HuH-7 (cell line): ENCODE measurements at places on chromosomes 5 and 9.

DNA sequence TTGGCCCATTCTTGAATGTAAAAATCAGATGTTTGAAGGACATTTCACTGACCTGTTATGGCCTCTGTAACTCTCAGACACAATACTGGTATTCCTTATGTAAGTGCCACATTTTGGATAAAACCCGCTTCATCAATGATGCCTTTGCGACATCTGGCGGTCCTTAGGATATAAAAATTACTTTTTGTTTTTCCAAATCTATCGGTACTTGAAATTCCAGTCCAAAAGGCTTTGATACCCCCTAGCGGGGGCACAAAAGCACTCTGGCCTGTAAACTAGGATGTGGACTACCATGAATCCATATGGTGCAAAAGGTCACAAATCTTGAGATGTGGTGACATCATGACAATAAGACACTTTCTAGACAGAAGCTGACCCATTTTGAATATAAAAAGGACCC, 291.8 kb downstream of the KIAA0825 start:
- DNase-seq, result no peak

- DNase-seq, result peak; percentile 30
These were observed 19.7 kb upstream of the OR2K2 start for GRCh38 chr9:111349766-111350165.

GRCh38 chr5:145856285-145856818, 16.5 kb downstream of the GRXCR2 start:
- DNase-seq, result no peak

- no peak for DNase-seq
These were observed 54.1 kb downstream of the TRIM32 start for GRCh38 chr9:116741086-116741740.

DNA sequence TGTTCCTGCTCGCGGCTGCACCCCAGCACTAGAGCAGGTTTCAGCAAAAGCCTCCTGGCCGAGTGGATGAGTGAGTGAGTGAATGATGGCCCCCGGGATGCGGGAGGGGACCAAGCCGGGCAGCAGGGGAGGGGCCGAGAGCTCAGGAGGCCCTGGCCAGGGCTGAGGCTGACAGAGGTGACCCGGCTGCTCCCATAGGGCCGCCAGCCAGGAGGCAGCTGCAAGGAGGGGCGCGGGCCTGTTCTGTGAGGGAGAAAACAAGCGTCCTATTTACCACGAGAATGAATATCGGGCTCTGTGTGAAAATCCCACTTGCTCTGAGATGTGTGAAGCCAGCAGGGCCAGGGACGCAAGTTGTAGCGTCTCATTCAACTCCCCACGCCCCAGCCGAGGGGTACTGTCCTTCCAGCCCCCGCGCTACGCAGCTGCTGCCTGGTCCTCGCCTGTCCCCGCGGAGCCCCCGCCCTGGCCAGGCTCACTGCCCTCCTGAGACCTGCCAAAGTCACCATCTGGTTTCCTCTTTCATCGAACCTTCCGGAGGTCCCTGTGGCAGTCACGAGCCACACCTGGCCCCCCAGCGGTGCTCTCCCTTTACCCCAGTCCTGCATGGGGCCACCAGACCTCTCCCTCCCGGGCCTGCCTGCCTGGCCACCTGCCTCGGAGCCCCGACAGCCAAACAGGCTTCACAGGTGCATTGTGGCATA, 38.8 kb downstream of the RASGEF1C start:
- DNase-seq, result no peak

DNA sequence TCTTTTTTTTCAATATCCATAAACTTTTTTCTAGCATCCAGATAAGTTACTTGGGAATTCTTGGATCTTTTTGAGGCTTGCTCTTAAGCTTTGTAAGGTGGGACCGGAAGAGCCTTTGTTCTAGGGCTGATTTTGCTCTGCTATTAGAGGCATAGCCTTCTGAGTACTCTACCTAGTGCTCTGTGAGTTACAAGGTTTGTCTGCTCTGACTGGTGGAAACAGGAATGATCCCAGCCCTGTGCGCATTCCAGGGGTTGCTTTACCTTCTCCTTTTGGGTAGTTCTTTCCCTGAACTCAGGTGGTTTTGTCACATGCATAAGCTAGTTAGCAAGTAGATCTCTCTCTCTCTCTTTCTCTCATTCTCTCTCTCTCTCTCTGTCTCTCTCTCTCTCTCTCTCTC, 180.8 kb upstream of the PCSK5 start:
- DNase-seq, result no peak

DNA sequence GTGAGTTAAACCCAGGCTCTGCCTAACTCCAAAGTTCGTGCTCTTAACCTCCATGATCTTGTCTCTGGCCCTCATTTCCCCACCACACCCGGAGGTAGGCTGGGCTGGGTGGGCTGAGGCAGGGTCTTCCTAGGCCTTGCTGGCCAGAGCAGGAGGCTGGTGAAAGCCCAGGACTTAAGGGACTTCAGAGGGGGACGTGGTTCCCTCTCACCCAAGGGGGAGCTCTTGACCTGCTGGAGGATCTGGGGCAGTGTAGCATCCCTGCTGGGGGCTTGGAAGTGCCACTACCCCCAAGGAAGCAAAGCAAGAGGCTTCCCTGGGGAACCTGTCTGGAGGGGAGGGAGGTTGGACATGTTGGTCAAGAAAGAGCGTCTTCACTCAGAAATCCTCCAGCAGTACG, 14.7 kb downstream of the PITX1 start:
- DNase-seq, result no peak

GRCh38 chr9:126859111-126859510, 1.3 kb upstream of the ZBTB34 start:
- no peak for DNase-seq

GRCh38 chr9:82706786-82707185, 356.2 kb downstream of the RASEF start:
- no peak for DNase-seq

- peak; percentile 93 for DNase-seq
These were observed 9.6 kb downstream of the PCYOX1L start for GRCh38 chr5:149367249-149367971.

DNA sequence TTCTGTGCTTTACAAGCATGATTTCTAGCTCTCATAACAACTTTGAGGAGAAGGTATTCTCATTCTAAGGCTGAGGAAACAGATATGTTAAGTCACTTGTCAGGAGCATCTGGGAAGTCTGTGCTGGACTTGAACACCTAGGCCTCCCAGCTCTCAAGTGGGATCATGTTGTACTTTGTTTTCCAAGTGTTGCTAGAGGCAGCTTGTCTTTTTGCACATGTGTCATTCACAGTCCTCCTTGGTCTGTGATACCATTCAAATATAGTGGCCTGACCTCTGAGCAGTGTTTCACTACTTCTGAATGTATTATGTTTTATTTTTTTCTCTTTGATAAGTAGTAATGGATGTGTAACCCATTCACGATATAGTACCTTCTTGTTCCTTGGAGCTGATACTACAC, 21.2 kb downstream of the ZSWIM6 start:
- DNase-seq, result no peak

GRCh38 chr5:43702293-43702692, 99.3 kb downstream of the NNT start:
- DNase-seq, result no peak

- no peak for DNase-seq
These were observed 252.9 kb downstream of the MAT2B start for GRCh38 chr5:163758283-163758711.

DNA sequence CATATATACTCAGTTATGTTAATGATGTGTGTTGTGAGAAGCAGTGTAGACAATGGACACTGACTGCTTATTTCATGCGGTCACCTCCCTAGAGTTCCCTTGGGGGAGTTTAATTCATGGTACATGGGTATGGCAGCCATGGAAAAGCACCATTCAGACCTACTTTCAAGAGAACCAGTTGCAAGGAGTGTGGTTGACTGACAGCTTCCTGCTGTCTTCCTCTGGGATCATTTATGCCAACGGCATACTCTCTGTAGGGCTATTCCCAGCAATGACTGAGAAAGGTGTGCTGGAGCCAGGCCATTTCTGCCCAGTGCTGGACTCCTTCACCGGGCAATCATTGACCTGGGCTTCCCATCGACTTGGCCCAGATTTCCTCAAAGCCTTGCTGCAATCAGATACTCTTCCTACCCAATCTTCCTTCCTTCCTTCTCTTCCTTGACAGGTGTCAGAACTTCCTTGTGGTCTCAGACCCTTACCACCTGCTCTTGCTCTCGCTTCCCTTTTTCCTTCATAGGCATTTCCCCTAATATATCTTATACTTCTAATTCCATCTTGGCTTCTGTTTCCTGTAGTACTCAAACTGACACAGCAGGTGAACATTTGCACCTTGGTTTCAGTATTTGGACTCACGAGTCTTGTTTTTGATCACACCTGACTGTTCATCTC, 3.4 kb upstream of the CLINT1 start:
- DNase-seq, result no peak

DNA sequence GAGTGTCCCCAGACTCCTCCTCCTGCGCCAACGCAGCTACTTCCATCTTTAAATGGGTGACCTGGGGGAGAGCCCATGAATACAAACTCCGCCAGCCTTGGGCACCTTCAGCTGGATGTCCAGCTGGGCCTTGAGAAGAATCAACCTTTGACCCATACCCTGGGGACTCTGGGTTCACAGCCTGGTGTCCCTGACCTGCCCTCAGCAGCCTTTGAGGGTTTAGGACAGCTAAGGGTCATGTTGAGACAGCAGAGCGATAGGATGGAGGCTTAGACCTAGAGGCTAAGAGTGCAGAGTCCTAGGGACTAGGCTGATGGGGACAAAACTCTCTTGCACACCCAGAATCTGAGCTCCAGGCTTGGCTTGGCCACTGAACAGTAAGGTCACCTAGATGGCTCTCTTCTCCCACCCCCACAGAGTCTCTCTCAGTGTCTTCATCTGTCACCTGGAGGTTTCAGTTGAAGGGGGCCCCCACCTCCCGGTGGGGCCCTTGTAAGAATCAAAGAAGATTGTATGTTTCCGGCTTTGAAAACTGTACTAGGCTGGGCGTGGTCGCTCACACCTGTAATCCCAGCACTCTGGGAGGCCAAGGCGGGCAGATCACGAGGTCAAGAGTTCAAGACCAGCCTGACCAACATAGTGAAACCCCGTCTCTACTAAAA, 6.7 kb upstream of the AQP3 start:
- no peak for DNase-seq

DNA sequence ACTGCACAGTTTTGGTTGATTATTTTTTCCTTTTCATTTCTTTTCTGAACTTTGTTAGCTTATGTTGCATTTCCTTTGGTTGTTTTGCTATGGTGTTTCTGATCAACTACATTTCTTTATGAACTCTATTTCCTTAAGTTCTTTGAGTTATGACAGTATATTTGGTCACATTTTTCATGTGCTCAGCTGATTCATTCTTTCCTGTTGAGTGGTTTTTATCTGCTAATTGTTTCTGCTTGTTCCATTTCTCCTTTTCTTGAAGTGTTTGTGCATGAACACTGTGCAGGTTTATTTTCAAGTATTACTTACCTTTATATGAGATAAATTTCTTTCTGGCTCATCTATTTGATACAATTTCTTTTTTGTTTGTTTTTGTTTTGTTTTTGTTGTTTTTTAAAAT, 50.9 kb upstream of the MACIR start:
- no peak for DNase-seq

GRCh38 chr5:14617441-14617840, 35.8 kb downstream of the OTULINL start:
- DNase-seq, result no peak

GRCh38 chr9:83708515-83709158, 879 bp upstream of the UBQLN1 start:
- peak; percentile 60 for DNase-seq

GRCh38 chr5:113682497-113683136, 169.1 kb downstream of the YTHDC2 start:
- DNase-seq, result no peak

GRCh38 chr5:10248378-10249260, 1.1 kb downstream of the ATPSCKMT start:
- DNase-seq, result no peak

GRCh38 chr9:75699625-75700251, 190.7 kb upstream of the PCSK5 start:
- DNase-seq, result no peak

- no peak for DNase-seq
These were observed 358.7 kb upstream of the KLF4 start for GRCh38 chr9:107847978-107848964.

GRCh38 chr5:97022898-97023297, 87.0 kb downstream of the LNPEP start:
- no peak for DNase-seq

GRCh38 chr9:33661176-33661575, 134.2 kb upstream of the PRSS3 start:
- no peak for DNase-seq

- no peak for DNase-seq
These were observed 261.5 kb downstream of the TLE1 start for GRCh38 chr9:81427870-81428269.

DNA sequence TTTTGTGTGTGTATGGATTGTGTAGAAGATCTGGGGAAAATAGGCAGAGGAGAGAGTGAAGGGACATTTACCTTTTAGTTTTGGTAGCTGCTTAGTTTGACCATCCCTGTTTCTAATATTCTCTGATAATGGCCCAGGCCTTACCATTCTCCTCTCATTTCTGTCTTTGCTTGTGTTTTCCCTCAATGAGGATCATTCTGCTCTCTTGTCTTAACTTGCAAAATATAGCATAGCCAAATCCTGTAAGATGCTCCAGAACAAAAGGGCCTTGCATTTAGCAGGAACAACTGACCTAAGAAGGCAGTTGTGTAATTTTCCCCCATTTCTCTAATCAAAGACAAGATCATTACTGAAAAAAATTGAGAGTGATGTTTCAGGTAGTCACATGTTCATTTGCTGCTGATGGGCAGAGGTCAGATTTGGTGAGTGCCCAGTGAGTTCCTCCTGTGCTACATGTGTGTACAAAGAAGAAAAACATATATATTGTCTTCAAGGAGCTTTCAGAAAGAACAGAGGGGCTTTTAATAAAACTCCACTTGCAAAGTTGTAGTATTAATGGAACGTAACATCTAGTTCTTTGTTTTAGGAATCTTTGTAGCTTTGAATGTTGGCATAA, 139.5 kb downstream of the KDM4C start:
- no peak for DNase-seq
